ENCODE measurements at places on chromosomes 12 and 14.

DNA sequence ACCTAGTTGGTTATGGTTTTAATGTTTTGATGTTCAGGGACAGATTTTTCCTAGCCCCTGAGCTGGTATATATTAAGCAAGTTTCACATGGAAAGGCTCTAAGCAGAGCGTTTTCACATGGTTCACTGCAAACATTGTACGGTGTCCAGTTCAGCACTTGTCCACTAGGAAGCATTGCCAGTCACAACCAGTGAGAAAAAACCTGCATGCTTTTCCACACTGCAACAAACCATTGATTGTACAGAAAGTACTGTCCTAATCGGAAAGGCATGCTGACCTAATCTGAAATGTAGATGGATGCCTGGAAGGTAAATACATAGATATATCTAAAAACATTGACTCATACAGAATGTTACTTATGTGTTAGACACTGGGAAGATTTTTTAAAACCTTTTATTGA is 25.0 kb upstream of the NPAS3 start:
- no peak for DNase-seq

GRCh38 chr12:67794161-67794560 is 145.6 kb downstream of the DYRK2 start:
- no peak for DNase-seq

DNA sequence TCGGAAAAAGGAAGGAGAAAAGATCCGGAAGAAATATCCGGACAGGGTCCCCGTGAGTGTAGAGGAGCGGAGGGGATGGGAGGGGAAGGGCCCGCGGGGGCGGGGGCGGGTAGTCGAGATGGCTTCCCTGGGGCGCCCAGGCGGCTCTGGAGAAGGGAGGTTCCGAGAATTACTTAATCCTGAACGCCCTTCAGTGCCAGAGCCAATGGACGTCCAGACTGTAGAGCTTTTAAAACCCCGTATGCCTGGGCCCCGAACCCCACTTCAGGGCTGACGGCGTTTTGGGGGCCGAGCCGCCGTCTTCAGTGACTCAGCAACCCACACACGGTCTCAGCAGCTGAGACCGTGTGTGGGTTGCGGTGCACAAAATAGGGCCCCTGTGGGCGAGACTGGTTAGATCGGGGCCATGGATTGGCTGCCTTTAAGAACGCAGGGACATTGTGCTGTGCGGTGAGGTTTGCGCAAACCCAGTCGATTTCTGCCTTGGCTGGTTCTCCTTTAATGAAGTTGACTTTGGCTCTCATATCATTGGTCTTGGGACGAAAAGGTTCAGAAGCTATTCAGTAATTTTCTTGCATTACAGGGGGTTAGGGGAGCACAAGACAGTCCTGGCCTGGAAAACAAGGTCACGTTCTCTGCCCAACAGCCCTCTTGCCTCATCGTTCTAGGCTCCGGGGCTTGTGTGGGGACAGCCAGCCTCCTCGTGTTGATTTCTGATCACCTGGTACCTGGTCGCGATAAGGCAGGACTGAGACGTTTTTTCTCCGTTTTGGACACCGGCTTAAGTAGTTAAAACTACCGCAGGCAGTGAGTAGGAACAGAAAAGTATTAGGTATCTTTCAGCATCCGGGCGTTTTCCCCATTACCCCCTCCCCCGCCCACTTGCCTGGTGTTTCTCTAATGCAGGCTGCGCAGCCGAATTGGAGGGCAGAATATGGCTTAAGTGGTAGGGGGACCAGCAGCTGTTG is 775 bp downstream of the GABARAPL1 start:
- peak; percentile 32 for DNase-seq

GRCh38 chr14:98826618-98827017 is 445.4 kb downstream of the BCL11B start:
- no peak for DNase-seq

DNA sequence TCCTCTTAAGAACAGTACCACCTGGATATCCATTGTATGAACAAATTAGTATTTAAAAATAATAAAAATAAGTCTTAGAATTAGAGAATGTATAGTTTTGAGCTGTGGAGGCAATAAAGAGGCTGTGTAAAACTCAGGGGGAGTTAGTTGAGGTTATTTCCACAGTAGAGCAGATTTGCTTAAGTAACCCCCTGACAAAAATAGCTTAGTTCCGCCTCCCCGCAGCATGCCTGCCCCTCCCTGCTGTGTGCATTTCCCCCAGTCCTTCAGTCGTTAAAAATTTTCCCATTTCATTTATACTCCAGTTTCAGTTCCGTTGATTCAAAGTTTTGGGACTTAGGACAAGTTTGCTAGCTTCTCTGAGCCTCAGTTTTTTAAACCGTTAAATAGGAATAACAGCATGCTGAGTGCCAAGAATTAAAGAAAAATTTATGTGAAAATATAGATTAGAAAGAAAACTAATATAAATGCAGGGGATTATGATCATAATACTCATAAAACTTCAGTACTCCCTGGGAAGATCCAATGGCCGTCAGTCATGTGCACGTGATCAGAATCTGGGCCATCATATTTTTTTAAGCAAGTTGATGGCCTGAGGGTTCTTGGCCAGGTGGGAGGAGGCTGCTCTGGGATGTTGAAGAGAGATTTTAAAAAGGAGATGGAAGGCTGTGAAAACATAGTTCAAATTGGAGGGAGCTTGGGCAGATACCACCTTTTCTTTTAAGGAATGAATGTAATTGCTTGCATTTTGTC is 14.5 kb upstream of the SLC38A2 start:
- no peak for DNase-seq

DNA sequence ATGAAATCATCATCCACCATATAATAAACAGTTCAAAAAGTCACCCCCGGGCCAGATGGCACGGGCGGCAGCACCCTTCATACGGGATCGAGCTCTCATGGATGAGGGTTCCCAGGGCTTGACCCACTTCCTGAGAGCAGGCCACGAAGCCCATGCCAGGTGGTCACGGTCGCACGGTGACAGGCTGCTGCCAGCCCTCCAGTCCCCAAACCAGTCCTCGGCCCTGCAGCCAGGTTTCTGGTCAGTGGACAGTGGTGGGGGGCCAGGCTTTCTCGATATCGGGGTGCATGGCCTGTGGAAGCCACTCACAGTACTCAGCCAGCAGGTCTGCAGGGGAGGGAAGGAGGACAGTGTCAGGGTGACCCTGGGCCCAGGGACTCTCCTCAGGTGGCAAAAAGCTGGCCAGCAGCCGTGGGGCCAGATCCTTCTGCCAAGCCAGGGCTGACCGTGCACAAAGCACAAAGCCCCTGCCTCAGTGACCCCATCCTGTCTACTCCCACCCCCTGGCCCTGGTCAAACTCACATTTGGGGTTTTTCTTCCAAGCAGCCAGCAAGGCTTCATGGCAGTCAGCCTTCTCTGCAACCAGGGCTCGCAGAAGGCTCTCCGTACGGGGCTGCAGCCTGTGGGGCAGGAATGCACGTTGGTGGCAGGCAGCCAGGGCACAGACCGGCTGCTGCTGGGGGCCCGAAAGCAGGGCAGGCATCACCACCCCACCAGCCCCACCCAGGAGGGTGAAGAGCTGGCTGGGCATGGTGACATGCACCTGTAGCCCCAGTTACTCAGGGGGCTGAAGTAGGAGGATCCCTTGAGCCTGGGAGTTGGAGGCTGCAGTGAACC is 33.3 kb upstream of the UBC start:
- no peak for DNase-seq

DNA sequence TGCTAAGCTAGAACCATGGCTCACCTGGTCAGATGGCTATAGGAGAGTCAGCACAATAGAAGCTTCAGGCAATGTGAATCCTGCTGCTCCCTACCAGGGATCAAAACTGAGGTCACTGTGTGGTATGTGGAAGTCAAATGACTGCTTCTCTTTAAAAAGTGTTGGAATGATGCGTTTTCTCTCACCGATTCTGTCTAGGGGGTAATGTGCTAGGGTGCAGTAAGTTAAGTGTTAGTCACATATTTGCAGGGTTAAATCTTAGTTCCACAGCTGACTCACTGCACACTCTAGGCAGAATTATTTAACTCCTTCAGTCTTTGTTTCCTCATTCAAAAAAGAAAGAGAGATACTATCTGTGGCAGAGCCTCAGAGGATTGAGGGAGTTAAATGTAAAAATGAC is 696.6 kb downstream of the DIO2 start:
- no peak for DNase-seq

DNA sequence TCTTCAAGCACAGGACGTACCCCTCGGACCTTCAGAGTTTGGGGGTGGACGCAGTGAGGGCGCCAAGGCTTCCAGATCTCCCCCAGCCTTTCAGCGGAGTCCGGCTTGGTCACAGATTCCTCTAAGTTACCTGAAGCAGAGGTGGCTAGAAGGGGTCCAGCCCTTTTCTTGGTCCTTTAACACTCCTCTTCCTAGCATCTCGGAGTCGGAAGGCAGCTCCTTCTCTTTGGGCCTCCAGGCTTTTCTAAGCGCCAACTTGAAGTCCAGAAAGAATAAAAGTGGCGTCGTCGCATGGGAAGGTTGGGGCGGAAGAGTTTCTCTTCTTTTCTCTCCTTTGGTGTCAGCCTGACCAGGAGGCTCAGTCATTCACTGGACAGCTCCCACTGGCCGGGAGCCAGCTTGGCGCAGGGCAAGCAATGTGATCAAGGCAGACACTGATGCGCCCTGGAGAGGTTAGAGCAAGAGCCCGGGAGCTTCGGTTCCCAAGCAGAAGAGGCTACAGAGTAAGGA is 9.6 kb downstream of the OR6S1 start:
- DNase-seq, result no peak

GRCh38 chr12:46574847-46575246 is 202.3 kb upstream of the SLC38A2 start:
- no peak for DNase-seq

- DNase-seq, result no peak
Measured at GRCh38 chr12:92036061-92036620, 109.5 kb downstream of the BTG1 start.

DNA sequence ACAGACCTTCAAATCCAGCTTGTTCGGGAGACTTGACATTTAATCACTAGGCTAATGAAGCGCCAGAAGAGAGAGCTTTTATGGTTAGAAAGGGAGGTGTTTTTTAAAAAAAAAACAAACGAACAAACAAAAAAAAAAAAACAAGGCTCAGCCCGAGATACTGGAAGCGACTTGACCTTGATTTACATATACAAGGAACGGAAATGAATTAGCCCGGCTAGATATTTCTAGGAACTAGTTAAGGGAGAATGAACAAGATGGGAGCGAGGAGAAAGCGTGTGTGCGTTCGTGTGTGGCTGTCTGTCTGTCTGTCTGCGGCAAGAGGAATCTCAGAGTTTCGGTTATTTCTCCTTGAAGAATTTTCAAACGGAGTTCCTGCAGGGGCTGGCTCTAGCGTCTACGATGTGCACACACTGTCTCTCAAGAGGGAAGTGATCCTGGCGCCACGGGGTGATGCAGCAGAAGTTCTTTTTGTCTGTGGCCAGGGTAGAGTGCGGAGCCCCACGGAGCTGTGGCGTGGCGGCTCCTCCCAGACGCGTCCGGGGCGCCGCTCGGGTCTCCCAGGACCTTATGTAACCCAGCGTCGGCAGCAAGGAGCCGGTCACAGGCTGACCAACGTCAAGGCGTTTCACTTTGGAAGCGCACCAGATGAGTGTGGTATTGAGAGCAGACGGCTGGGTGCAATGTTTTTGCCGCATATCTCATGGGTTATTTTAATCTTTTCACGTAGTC is 18.8 kb downstream of the SOCS2 start:
- no peak for DNase-seq

DNA sequence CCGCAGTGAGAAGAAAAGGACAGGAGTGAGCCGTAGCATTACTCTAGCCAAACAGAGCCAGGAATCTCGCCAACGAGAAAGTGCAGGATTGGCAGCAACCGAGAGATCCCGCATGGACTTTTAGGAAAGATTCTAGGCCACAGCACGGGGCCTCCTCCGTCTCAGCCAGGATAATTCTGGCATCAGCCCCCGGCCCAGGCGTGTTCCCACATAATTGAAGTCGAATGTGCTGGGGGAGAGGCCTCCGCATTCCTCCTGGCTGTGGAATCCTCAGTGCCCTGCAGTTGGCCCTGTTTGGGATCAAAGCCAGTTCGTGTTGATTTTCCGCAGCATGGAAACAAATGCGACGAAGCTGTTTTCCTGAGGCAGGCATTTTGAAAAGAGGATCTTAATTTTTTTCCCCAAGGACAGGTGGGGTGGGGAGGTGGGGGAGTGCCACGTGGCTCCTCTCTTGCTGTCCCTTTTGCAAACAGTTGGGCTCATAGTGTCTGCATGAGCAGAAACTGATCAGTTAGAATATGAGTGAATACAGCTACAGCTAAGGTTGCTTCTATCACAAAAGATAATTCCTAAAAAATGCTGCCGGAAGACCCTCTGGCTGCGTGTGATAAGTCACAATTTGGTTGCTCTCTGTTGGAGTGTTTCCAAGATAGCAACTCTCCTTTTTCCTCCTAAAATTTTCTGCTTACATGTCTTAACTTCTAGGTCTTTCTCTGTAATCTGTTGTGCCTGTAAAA is 37.3 kb upstream of the ATXN2 start:
- DNase-seq, result no peak

DNA sequence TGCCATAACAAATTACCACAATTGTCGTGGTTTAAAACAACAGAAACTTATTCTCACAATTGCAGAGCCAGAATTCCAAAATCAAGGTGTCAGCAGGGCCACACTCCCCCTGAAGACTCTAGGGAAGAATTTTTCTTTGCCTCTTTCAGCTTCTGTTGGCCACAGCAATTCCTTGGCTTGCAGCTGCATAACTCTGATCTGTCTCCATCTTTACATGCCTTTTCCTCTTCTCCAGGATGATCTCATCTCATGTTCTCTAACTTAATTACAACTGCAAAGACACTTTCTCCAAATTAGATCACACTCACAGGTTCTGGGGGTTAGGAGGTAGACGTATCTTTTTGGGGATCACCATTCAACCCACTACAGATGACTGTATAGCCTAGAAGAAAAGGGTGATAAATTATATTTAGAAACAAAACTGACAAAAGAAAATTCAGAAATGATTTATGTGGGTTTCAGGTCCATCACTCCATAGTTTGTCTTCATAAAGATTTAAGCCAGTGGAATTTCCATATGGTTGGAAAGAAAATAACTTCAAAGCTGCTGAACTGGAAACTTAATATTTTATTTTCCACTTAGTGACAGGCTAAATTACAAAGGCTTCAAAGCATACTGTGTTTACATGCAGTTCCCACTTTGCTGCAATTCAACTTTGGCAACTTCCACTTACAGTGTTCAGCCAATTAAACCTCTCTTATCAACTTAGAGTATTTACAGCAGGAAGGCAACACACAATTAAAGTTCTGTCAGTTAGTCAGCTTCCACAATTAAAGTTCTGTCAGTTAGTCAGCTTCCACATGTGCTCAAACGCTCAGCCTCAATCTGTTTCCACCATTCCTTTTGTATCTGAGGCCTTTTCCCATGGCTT is 213.3 kb downstream of the EPS8 start:
- no peak for DNase-seq

GRCh38 chr14:50560931-50561285 is 963 bp downstream of the ATL1 start:
- DNase-seq, result peak; percentile 22

GRCh38 chr14:76708771-76709170 is 52.5 kb upstream of the VASH1 start:
- DNase-seq, result no peak

GRCh38 chr12:47110718-47111391 is 31.1 kb upstream of the AMIGO2 start:
- no peak for DNase-seq

DNA sequence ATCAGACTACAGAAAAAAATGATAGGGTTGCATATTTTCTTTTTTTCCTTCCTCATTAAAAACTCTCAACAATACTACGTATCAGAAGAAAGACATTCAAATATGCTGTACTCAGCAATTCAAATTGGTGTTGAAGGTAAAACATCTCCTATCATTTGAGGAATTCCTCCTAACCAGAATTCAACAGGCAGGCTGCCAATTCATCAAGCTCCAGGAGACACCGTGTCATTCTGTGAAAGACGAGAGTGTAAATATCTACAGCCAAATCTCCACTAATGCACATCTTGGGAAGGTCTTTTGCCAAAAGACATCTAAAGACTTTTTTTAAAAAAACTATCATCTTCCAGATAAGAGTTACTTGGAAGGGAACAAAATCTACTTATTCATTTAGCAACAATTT is 26.6 kb downstream of the NT5DC3 start:
- no peak for DNase-seq

Measured in stimulated activated CD4-positive, alpha-beta T cell treated with anti-CD3 and anti-CD28 coated beads, Interleukin-1b, Interleukin-23, amount 100 ng/mL, for 1 hour (primary cell).